ENCODE measurements at places on chromosomes 6 and 20. TPM values are rescaled to one million over a fixed set of nuclear protein-coding genes. Genes with fewer than 3 reads are reported as not detected.

CRISP3 gene
- not detected for total RNA-seq

UNC5CL gene
- total RNA-seq: 1.2 TPM

STMND1 gene
- total RNA-seq: not detected

SLC16A10 gene
- 1.3 TPM for total RNA-seq

COL9A1 gene
- not detected for total RNA-seq
